ENCODE measurements at places on chromosomes 7 and 10.

GRCh38 chr10:119087271-119087882 is 6.8 kb upstream of the EIF3A start:
- DNase-seq = no peak

GRCh38 chr10:119259345-119259744 is 52.0 kb downstream of the GRK5 start:
- no peak for DNase-seq

- DNase-seq = no peak
Measured at GRCh38 chr7:87475359-87476178, at the start of gene ABCB4. ABCB4 (minus strand) TSS chr7:87475680; CDS start chr7:87475465, 215 bp downstream.

GRCh38 chr10:45418849-45419675 is 45.0 kb downstream of the ALOX5 start:
- DNase-seq = peak; percentile 44

DNA sequence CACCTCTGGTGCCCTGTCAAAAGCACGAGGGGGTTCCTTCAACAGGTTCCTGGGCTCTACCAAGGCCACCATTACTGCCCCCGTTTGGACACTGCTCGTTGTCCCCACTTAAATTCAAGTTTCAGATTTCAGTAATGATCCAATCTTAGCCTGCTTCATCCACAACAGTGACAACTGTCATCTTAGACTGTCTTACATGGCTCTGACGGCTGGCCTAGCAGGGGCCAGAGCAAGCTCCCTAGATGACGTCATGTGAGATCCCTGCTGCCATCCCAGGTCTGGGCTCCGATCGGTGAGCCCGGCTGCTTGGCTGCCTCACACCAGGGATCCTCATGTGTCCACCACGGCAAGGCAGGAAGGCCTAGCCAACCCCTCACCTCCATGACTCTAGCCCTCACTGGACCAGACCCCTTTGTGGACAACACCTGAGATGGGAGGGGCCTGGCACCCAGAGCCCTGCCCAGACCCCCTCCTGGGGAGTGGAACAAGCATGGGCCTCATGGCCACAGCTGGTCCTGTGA is 82.5 kb downstream of the FAM53B start:
- DNase-seq = no peak

DNA sequence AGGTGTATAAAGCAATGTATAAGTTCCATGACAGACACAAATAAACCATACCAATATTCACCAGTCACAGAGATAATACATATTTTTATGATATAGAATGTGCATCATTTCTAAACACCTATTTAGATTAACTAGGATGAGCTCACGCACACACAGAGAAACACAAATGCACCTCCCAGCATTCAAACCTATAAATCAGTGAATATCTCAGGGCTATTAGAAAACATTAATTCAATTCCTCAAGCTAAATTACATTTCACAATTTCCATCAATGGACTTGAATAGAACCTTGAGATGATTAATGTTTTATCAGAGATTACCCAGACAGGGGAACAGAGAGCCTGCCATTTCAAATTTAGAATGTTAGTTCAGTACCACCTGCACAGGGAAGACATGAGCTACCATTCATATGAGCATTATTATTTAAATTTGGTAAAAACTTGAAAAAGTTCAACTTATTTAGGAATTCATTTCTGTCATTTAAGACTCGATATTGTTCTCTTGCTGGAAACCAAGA is 221.7 kb downstream of the PARD3 start:
- no peak for DNase-seq

DNA sequence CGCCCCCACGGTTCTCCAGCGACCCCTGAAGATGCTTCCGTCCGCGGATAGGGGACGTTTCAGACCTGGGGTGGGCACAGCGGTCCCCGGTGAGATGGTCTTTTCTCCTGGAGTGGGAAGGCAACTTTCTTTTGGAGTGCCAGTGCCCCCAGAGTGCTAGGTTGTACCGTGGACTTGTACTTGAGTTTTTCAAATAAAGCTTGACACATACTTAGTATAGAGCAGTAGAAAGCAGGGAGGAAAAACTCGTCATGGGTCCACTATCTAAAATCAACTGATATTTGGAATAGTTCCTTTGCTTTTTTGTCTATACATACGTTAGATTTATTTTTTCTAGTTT is 28.4 kb downstream of the RBM20 start:
- DNase-seq = no peak

DNA sequence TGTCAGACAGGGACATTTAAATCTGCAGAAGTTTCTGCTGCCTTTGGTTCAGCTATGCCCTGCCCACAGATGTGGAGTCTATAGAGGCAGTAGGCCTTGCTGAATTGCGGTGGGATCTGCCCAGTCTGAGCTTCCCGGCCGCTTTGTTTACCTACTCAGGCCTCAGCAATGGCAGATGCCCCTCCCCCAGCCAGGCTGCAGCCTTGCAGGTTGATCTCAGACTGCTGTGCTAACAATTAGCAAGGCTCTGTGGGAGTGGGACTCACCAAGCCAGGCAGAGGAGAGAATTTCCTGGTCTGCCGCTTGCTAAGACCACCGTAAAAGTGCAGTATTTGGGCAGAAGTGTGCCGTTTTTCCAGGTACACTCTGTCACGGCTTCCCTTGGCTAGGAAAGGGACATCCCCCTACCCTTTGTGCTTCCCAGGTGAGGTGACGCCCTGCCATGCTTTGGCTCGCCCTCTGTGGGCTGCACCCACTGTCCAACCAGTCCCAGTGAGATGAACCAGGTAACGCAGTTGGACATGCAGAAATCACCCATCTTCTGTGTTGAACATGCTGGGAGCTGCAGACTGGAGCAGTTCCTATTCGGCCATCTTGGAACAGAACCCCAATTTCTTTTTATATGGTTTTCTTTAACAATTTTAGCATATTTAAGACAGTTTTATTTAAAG is 28.4 kb upstream of the VWDE start:
- no peak for DNase-seq

GRCh38 chr10:123795846-123796590 is 95.6 kb downstream of the CPXM2 start:
- DNase-seq = no peak

DNA sequence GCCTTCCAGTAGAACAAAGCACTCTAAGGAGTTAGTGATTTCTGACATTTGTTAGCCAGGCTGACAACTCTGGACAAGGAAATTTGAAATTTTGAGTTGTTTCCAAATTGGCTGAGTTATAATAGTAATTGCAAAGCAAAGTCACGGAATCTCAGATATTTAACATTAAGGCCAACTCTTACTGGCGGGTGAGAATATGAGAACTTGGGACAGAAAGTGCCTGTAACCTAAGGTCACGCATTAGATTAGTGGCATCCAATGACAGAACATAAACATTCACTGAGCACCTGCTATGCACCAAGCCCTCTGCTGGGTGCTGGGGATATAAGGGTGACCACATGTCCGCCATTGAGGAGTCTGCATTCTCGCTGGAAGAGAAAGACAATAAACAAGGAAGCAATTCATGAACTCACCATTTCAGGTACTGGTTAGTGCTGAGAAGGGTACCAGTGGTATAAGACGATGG is 45.5 kb upstream of the CHST15 start:
- no peak for DNase-seq

GRCh38 chr10:79386637-79387465 is 39.6 kb downstream of the PPIF start:
- DNase-seq = no peak

GRCh38 chr7:142668495-142668894 is 80.8 kb upstream of the PRSS1 start:
- DNase-seq = no peak

- DNase-seq = no peak
Measured at GRCh38 chr10:80555415-80555814, 17.7 kb downstream of the SH2D4B start.

DNA sequence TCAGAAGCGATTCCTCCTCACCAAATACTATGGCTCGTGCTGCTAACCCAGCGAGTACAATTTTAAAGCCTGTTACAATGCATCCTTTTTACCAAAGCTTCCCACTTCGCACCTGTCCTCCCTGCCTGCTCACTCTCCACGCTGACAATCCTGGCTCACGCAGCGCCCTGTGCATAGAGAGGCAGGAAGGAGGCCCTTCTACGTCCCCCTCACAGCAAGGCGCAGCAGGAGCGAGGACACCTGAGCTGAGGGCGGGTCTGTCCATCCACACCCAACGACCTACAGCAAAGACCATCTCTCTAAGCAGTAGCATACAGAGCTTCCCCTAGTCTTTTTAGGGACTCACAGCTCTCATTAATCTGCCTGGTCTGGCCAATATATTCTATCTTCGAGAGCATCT is 46.0 kb downstream of the MKI67 start:
- DNase-seq = no peak

DNA sequence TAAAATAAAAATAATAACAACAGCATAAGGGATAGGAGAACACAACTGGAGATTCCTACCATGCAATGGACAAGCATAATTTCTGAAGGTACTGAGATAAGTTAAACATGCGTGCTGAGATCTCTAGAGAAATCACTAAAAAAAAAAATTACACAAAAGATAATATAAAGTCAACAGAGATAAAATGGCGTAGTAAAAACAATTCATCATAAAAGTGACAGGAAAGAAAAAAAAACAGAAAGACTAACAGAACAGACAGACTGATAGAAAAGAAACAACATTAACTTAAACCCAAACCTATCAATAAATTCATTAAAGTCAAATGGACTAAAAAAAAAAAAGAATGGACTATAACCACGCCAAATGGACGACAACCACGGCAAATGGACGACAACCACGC is 56.4 kb downstream of the NCAPG2 start:
- no peak for DNase-seq

DNA sequence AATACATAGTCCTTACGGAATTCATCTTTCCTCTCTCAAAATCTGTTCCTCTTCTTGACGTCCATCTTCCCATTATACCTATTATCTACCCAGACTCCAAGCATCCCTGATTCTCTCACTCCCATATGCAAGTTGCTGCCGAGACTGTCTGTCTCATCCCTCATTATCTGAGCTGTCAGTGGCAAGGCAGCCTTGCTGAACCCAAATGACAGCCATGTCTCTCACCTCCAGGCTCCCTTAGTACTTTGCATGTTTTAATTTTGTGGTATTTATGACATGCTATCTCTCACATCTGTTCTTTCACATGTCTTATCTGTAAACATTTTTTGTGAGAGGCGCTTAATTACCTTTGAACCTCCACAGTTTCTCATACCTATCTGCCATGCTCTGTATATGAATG is 54.4 kb upstream of the IFRD1 start:
- DNase-seq = no peak

GRCh38 chr10:16944986-16945385 is 127.8 kb upstream of the RSU1 start:
- DNase-seq = no peak

- DNase-seq = no peak
Measured at GRCh38 chr7:17773289-17773626, 167.0 kb downstream of the SNX13 start.

DNA sequence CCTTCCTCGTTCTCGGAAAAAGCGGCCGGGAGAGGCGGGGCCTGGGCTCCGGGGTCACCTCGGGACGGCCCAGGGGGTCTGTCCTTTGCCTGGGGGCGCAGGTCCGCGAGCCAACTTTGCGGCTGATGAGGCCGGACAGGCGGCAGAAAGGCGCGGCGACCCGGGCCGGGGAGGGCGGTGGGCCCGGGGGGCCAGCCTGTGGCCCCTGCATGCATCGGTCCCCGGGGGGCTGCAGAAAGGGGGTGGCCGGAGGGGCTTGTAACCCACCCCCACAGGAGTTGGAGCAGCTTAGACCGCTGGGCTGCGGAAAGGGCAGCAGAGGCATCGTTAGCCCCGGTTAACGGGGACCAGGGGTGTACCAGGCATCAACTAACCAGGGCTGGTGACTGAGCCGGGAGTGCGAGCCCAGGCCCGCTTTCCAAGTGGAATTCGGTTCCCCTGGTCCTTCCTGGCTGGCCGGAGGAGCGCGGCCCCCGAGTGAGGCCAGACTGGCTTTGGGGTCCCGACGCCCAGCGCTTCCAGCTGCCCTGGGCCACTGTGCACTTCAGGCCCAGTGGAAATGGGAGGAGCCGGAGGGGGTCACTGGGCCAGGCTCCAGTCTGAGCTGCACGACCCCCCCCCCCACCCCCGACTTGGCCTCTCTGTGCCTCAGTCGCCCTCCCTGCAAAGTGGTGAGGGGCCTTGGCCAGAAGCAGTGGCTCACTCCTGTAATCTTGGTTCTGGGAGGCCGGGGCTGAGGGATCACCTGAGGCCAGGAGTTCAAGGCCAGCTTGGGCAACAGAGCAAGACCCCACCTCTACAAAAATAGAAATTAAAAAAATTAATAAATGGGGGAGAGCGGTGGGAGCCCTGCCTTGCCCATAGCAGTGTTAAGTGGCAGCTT is 919 bp downstream of the SLC29A4 start:
- DNase-seq = no peak

DNA sequence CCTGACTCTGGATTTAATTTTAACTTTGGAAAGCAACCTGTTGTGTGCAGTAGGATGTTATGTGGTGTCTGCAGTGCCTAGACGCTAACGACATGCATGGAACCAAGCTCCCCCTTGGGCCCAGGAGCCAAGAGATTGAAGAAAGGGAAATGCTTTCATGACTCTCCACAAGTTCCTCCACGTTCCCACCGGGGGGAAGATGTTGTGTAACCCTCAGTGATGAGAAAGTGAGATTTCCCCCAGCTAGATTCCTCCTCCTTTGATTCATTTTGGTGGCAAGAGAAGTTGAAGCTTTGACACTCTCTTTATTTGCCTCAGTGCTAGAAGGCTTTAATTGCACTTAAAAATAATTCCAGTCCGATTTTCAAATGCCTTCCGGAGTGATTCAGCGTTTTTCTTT is 157.9 kb upstream of the INSYN2A start:
- DNase-seq = no peak

DNA sequence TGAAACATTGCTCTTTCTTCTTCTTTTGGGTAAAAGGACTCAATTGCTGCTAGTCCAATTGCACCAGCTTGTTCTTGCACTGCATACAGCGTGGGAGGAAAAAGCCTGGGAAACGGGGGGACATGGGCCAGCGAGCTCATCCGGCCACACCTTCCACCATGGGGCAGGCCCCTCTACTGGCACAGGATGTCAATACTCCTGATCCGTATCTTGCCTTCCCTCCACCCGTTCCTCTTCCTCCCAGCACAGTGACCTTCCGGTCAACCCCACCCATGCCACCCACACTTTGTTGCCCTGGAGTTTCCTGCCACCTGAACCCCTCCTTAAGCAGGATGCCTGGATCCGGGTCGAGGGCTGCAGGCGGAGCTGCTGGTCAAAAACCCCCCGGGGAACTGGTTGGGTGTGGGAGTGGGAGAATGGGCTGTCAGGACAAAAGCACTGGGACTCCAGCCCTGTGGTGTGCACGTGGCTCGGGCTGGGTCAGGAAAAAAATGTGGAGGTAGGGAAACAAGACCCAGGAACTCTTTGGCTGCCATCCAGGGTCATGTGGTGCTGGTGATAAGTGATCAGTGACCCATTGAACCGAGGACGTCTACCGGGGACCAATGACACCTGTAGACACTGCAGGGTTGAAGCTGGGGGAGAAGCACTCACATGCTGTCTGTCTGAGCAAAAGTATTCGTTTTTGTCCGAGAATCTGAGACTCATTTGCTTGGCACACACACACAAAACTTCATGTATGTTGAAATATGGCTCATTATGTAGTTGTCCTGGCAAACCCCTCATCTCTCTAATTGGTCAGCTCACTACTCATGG is 8.1 kb downstream of the IL2RA start:
- DNase-seq = no peak

Measured in activated naive CD4-positive, alpha-beta T cell (primary cell).